ENCODE measurements at places on chromosomes 5 and 9.

- DNase-seq = peak; percentile 93
These were observed 22.2 kb downstream of the TNFSF8 start for GRCh38 chr9:114908104-114908622.

DNA sequence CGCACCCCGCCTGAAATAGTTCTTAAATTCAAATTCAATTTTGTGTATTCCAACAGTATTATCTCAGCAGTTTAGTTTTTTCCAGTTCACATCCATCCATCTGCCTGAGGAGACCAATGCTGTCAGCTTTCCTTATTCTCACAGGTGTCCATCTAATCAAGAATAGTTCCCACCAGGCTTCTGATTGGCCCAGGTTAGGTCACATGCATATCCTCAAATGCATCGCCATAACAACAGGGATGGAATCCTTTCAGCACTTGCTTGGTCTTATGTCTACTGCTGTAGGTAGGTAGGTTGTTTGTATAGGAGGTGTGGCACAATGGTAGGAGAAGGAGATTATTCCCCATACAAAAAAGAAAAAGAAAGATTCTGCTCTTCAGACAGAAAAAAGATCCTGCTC is 91.2 kb downstream of the UBE2R2 start:
- DNase-seq = no peak

DNA sequence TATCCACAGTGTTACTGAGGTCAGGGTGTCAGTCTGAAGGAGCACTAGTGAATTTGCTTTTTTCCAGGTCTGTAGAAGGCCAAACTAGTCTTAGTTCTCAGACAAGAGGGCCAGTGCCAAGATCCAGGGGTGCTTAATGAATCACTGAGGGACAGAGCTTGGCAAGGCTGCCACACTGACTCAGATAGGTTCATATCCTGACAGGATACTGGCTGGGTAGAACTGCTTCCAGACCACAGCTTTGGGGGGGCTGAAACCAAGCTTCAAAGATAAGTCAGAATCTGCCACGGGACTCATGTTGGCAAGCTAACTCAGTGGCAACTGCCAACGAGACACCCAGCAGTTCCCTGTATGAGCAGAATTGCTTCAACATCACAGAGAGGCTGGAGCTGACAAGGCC is 1125.4 kb downstream of the EFNA5 start:
- no peak for DNase-seq

- no peak for DNase-seq
These were observed at the start of gene ZFP2 for GRCh38 chr5:178895615-178896571. Gene ZFP2 (plus strand): TSS chr5:178895913. CDS start chr5:178931314, 35,401 bp downstream.

- DNase-seq = no peak
These were observed 4.3 kb downstream of the HAND1 start for GRCh38 chr5:154473581-154474283.

- DNase-seq = no peak
These were observed 33.3 kb downstream of the PARP8 start for GRCh38 chr5:50699737-50700136.

DNA sequence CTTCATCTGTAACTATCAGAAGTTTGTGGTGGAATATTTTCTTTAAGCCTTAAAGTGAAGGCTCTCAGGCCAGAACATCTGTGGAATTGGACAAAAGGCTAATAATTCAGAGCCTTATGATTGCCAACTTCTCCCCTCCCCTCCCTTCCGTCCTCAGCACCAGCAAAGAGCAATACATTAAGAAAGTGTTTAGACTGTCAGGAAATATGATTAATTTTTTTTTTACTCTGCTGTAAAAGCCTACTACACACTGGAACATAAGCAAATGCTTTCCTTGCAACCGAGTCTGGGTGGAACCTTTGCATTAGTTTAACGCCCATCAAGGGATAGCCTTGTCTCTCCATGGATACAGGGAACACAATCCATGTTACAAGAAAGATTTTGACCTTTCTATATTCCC is 110.3 kb upstream of the TARS1 start:
- no peak for DNase-seq

DNA sequence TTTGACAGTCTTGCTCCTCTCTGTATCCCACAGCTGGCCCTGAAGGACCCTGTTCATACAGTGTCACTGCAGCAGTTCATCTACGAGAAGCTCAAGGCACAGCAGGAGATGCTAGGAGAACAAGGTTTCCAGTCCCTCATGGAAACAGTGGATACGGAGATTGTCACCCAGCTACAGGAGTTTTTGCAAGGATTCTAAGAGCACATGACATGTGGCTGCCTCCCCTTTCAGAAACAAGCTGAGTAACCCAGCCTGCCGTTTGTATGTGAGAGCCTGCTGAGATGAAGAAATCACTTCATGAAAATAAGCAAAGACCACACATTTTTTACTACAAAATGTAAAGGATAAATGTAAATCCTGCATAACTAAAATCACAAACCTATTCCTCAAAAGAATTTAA is 48.5 kb downstream of the LRRC70 start:
- no peak for DNase-seq

DNA sequence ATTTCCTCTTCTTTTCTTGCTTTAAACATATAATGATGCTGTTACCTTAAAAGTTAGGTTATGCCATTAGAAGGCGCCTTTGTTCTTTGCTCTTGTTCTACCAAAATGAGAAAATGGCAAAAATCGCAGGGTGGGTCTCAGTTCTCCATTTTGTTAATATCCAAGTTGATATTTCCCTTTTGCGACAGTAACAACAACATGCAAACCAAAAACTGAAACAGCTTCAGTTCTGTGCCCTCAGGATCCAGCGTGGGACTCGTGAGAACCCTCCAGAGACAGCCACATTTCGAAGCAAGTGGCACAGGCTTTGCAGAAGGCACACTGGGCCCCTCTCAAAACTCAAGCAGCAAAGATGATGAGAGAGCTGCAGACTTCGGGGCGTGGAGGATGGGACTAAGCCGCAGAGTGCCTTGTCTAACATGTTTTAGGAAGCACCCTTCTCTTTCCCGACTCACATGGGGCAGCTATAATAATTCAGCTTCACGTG is 33.0 kb upstream of the LCP2 start:
- no peak for DNase-seq

DNA sequence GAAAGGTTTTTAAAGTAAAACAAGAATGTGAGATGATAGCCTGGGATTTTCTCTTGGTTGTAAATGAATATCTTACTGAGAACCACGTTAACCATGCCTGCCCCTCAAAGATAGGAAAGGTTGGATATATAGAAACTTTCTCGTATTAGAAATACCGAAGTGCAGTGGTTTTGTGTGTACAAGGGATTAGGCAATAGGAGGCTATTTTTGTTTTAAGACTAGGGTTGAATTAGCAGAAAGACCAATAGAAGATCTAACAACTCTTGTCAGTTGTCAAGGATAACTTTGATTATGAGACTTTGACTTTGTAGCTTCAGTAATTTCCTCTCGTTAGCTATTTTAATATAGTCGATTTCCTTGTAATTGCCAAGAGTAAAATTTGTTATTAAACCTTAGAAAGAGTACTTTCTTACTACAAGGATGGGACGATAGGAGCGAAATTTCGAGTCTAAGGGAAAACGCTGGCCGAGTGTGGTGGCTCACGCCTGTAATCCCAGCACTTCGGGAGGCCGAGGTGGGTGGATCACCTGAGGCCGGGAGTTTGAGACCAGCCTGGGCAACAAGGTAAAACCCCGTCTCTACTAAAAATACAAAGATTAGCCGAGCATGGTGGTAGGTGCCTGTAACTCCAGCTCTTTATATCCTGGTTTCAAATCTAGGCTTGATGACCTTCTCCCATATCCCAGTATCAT is 838 bp downstream of the POLK start:
- DNase-seq = no peak

GRCh38 chr5:70440-70839 is 21.5 kb upstream of the PLEKHG4B start:
- no peak for DNase-seq

GRCh38 chr5:122296871-122297270 is 15.2 kb upstream of the SNCAIP start:
- no peak for DNase-seq

- DNase-seq = no peak
These were observed 109.5 kb downstream of the MYO10 start for GRCh38 chr5:16826379-16827125.

DNA sequence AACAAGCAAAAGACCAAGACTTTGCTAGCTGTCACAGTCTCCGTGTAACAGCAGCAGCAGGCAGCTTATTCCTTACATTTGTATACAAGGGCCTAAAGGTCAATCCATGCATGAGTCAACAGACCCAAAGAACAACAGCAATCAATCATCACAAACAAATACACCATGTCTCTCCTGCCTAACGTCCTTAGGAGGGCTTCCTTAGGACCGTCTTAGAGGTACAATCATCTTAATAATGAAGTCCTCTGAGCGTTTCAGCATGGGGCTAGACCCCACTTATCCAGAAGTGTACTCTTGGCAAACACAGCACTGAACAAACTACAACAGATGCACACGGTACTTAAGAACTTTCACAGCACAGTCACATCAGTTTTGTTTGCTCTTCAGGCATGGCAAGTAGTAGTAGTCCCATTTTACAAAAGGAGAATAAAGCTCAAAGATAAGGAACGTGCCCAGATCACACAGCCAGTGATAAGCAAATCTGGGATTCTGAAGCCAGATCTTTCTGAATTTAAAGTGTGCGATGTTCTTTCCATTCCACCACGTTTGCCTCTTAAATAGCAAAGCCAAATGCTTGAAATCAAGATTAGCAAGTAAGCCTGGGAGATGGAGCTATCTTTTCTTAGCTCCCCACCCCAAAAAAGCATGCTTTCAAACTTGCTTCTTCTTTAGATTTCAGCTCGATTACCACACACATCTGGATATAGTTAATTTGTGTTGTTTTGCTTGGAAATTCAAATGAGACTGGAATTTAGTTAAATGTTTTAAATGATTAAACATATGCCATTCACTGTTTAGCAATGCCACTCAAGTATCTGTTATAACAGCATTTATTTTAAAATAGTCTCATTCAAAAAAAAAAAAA is 24.2 kb downstream of the PSMB7 start:
- no peak for DNase-seq

GRCh38 chr9:94577036-94577435 is 16.6 kb downstream of the FBP2 start:
- DNase-seq = no peak

DNA sequence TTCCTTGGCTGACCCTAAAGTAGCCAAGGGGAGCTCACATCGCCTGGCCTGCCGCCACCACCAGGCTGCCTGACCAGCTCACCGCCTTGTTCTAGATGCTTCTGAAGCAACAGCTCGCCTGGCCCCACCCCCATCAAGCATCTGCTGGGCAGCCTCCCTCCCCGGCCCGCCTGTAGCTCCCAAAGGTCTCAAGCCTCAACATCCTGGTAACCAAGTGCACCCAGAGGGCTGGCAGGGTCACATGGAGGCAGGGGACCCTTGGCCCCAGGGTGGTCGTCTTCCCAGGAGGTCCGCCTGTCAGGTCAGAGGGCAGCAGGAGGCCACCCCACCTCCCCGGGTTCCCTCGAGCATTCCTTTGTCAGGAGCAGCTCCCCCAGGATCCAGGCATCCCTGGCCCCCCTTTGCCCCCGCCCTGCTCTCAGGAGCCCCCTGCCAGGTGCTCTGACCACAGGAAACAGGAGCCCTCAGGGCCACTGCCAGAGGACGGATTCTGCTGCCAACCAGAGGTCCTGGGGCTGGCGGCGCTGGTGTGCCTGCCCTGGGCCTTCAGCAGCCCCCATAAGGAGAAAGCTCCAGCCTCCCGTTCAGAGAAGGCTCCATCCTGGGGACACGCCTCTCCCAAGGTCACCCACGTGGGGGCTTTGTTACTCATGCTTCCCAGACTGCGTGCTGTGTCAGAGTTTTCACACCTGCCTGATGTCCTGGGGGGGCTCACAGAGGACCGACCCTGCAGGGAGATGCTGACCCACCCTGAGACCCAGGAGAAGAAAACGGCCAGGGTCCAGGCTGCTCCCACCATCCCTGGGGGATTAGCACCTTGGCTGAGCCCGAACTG is 3.5 kb upstream of the LRRC14B start:
- DNase-seq = peak; percentile 51

GRCh38 chr5:154047324-154047723 is 8.6 kb downstream of the MFAP3 start:
- DNase-seq = no peak

DNA sequence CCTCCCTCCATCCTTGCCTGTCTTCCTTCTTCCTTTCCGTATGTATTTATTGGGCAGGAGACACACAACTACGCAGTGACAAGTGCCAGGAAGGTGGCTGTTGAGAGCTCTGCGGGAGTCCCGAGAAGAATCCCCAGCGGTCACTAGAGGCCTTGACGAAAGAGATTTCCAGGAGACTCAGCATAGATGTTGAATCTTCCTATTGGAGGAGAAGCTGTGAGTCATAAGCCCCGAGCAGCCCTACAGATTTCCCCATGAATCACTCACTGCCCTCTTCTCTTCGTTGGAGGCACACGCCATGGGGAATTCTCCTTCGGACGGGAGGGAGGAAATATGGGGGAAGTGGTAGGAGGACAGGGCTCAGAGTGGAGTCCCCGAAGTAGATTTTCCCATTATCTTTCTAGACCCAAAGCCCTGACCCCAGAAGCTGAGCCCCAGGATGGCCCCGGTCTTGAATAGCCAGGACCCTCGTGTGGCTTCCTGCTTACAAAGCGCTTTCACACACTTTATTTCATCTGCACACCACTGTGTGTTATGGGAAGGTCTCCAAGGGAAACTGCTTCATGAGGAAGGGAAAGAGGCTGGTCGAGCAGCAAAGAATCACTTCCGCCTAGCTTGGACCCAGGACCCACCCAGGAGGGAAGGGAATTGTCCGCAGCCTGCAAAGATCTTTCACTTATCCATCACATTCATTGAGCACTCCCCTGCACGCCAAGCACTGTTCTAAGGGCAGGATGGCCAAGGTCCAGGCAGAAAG is 12.7 kb downstream of the DUSP1 start:
- DNase-seq = peak; percentile 66

DNA sequence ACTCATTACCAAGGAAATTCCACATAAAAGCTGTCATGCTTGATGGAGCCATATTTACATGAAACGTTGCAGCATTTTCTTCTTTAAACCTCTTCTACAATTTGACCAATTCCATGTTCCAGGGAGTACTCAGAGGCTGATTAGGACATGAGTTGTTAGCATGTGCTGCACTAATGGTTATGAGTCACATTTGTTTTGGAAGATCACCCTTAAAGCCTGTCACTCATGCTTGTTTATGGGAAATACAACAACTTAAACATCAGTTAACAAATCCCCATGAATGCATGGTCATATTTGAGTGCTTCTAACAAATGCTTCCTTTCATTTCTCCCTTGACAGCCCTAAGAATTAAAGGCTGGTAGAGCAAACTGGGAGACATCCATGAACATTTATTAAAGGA is 156.1 kb downstream of the GHR start:
- DNase-seq = no peak

DNA sequence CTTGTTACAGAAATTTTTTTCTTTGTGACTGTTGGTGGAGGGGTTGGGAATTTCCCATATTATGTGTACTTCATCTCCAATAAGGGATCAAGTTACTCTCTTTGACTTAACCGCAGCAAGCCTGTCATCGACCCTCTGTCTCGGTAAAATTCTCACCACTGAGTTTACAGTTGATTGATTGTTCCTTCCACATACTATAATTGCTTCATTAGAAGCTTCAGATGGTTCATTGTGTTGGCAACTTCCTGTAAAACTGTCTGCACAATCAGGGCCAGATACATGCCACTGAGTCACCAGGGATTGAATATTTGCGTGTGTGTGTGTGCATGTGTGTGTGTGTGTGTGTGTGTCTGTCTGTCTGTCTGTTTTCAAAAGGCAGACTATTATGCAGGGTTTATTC is 176.6 kb downstream of the ZNF462 start:
- no peak for DNase-seq

- no peak for DNase-seq
These were observed 253.1 kb downstream of the TLR4 start for GRCh38 chr9:117957267-117957666.

Data from RWPE2 (cell line).